ENCODE measurements at places on chromosomes 13 and 19. TPM values are rescaled to one million over a fixed set of nuclear protein-coding genes. Genes with fewer than 3 reads are reported as not detected.

The CGB2 gene
- 0.26 TPM for total RNA-seq

The HRC gene
- total RNA-seq: 2.2 TPM

The ZNF175 gene
- total RNA-seq: 4.0 TPM

DNA sequence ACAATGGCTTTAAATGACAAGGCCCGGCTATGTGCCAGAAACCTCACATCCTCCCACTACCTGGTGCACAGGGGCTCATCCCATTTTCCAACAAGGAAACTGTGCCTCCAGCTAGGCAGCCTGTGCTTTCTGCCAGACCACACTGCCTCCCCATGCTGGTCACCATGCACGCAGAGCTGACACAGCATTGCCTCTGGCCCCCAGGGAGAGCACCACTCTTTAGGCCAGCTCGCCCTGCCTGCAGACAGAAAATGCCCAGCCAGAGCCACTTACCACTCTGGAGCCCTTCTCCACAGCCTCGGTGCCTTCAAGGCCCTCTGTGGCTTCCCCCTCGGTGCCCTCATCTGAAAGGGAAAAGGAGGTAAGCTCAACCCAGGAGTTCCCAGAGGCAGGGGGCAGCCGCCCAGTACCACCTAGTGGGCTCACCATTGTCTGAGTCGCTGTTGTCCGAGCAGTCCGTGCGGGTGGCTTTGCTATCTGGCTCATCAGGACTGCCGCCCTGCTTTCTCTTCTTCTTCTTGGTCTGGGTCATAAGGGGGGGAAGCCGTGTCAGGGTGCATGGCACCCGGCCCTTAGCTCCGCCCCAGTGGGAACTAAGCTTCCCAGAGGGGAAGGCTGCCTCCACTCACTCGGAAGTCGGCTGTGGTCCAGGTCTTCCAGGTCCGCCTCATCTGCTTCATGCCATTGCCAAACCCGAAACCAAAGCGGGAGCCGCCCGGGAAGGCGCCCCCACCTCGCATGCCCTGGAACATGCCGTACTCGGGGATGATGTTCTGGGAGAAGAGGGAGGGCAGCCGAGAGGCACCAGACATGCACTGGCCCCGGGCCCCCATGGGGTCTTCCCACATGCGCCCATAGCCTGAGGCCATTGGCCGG is 18.0 kb downstream of the AKAP8L start:
- no peak for DNase-seq

GRCh38 chr13:24922387-24922744 is 158.4 kb downstream of the RNF17 start:
- no peak for DNase-seq

- no peak for DNase-seq
These were observed 904.2 kb upstream of the MIR17HG start for GRCh38 chr13:90443268-90443667.

- DNase-seq: no peak
These were observed 30.7 kb upstream of the RFXAP start for GRCh38 chr13:36788276-36788675.

- no peak for DNase-seq
These were observed 54.5 kb downstream of the RAB20 start for GRCh38 chr13:110506859-110507566.
